ENCODE measurements at places on chromosomes 4 and X.

DNA sequence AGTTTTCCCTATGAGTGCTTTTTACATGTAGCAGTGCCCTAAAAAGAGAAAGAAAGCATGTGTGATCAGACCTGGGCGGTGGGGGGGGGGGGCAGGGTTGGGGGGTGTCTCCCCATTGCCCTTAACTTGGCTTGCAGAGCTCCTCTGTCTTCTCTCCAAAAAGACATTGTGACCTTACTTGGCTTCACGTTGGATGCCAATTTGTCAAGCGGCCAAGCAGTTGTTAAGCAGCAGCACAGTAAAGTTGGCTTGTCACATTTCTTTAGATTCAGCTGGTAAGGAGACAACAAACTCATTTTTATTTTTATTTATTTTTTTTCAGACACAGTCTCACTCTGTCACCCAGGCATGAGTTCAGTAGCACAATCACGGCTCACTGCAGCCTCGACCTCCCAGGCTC lies 57.3 kb upstream of the ZNF157 start:
- DNase-seq: no peak

GRCh38 chrX:50407976-50408375 lies 62.6 kb downstream of the DGKK start:
- no peak for DNase-seq

GRCh38 chr4:82721819-82722423 lies 76.7 kb downstream of the SCD5 start:
- peak; percentile 64 for DNase-seq

DNA sequence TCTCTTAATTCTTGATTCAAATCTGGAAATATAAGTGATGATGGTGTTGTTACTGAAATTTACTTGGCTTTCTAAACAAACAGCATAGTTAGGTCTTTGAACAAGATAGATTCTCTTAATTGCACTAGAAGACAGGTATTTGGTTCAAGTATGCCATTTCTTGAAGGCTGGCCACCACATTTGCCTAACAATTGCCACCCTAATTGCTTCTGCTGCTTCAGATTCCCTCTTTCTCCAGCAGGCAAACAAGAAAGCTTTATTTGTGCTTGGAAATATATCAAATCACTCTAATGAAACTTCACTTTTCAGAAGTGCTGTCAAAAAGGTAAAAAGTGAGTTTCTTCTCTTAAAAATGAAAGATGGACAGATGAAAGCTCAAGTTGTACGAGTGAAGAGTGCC lies 418.6 kb downstream of the INPP4B start:
- DNase-seq: no peak

GRCh38 chrX:54280466-54280865 lies 77.4 kb downstream of the WNK3 start:
- no peak for DNase-seq

DNA sequence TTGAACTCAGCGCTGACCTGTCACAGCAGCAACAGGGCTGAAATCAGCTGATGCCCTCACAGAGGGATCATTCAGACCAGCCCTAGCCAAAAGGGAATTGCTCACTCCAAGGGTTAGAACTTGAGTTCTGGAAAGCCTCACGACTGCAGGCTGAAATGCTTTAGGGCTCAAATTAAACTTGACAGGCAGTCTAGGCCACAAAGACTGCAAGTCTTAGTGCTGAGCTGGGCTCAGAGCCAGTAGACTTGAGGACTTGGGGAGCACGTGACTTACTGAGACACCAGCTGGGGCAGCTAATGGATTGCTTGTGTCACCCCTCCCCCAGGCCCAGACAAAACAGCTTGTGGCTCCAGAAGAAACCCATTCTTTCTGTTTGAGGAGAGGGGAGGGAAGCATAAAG lies 119.0 kb upstream of the SLC6A14 start:
- DNase-seq: no peak

DNA sequence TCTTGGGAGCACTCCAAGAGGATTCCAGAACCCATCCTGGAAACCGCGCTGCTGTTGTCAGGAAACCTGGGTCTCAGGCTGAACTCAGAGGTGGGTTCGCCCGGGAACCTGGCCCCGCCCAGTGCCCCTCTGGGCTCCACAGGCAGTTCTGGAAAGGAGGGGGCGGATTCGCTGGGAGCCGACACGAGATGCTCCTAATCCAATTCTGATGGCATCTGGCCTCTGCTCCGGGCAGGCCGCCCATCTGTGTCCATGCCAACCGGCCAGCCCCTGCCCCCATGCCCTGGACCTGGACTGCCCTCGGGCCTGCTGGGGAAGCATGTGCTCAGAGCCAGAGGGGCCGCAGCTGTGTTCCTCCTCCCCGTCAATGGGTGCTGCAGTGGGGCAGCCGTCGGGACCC lies 21.0 kb downstream of the ATP2B3 start:
- DNase-seq: no peak

DNA sequence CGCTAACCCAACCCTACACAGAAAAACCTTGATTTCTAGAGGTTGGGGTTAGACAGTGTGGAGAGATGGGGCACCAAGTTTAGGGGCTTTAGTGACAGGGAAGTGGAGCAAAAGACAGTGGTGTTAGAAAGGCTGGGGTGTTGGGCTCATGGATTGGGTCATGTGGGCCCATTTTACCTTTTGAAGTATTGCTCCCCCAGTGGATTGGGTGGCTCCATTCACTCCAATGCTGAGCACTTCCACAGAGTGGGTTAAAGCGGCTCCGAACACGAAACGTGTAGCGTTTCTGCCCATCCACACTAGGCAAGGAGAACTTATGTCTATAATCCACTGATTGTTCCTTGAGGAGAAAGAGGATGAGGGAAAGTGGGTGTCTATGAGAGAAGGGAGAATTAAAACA lies 2.3 kb downstream of the IL2RG start:
- DNase-seq: no peak
